ENCODE measurements at places on chromosomes 3 and 15. TPM values are rescaled to one million over a fixed set of nuclear protein-coding genes. Genes with fewer than 3 reads are reported as not detected.

- DNase-seq = no peak
Measured at GRCh38 chr3:3365716-3366115, 186.2 kb upstream of the CRBN start.

DNA sequence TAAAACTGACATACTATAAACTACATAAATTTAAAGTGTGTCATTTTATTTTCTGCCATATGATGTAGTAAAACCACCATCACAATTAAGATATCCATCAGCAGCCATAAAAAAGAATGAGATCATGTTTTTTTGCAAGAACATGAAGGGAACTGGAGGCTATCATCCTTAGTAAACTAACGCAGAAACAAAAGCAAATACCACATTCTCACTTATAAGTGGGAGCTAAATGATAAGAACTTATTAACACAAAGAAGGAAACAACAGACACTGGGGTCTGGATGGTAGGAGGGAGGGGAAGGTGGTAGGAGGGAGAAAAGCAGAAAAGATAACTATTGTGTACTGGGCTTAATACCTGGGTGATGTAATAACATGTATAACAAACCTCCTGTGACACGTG lies 24.6 kb downstream of the CCDC14 start:
- no peak for DNase-seq

DNA sequence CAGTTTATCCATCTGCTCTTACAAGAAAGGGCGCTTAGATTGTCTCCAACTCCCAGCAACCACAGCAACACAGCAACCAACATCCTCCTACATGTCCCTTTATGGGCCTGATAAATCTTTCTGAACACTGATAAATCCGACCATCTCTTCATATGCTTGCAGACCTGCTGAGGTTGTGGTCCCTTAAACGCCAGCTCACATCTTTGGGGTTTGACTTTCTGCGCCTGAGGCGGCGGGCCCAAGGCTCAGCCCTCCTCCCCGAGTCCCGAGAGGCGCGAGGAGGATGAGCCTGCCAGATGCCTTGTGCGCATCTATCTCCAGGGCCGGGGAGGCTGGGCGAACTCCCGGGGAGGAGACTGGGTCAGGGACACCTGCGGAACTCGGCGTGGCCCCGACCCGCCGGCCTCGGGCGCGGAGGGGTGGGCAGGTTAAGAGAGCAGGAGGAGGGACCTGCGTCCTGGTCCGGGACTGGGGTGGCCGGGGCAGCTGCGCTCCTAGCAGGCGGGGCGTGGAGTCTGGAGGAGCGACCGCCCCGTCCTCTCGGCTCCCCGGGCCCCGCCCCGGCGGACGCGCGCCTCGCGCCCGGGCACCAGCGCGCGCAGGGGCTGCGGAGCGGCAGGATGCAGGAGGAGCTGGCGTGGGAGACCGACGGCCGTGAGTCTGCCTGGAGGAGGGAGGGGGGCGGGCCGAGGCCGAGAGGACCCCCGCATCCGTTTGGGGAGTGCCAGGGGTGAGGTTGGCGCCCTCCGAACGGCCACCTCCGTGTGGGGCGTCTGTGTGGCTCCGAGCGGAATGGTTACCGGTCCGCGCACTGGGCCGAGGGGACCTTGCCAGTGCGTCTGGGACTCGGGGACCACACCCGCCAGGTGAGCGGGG lies at the start of gene ANKDD1A:
Gene ANKDD1A (plus strand): TSS at position 592 of the 876 bp plus-strand sequence. CDS start 29 bp downstream, at position 621.
- peak; percentile 28 for DNase-seq

DNA sequence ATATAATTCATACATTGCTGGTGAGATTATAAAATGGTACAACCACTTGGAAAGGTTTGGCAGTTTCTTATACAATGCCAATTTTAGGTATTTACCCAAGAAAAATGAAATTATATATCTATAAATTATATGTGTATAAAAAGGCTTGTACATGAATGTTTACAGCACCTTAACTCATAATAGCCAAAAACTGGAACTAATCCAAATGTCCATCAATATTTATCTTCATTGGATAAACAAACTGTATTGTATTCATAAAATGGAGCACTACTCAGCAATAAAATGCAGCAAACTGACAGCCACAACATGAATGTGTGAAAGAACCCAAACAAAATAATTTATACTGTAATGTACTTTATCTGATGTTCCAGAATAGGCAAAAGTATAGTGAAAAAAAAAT lies 33.6 kb upstream of the EIF5A2 start:
- DNase-seq = no peak

DNA sequence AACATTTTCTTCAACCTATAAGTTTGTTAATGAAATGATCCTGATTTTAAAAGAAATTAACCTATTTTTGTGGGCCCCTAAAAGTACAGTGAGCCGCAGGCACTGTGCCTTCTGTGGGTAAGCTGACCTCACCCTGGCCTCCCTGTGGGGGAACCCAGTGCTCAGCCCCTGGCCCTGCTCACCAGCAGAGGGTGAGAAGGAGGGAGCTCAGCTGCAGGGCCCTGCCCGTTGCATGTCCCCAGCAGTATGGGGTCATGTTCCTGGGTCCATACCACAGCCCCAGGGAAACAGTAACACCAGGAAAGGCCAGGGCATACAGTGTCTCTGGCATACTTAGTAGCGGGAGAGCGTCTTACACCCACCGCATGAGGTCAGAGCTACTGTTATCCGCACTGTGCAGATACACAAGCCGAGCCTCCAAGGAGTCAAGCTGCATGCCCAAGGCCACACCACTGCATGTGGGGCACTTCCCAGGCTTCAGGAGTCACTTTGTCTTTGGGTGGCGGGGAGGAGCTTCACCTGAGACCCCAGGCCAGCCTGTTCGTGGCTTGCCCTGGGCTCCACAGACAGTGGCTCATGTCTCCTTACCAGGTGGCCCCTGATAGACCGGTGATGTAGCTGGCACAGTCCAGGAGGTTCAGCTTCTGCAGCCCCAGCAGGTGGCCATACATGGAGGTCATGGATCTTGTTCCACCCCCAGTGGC lies 22.6 kb upstream of the EHD4 start:
- DNase-seq = no peak

METTL6 gene
- 30.6 TPM for total RNA-seq

GRCh38 chr3:177523067-177523675 lies 325.9 kb upstream of the TBL1XR1 start:
- no peak for DNase-seq

EFCAB12 gene
- not detected for total RNA-seq

DNA sequence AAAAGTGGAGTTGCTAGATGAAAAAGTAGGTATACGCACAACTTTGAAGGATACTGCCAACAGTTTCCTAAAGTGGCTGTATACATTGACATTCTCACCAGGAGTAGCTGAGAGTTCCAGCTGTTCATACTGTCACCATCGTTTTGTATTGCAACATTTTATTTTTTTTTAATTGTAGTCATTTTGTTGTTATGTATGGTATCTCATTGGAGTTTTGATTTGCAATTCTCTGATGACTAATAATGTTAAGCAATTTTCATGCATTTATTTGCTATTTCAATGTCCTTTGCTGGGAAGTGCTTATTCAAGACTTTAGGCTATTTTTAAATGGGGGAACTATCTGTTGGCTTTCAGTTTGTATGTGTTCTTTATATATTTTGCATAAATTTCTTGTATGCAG lies 185.1 kb upstream of the TGFBR2 start:
- DNase-seq = peak; percentile 80

RBMS3 gene
- 84.1 TPM for total RNA-seq

DNA sequence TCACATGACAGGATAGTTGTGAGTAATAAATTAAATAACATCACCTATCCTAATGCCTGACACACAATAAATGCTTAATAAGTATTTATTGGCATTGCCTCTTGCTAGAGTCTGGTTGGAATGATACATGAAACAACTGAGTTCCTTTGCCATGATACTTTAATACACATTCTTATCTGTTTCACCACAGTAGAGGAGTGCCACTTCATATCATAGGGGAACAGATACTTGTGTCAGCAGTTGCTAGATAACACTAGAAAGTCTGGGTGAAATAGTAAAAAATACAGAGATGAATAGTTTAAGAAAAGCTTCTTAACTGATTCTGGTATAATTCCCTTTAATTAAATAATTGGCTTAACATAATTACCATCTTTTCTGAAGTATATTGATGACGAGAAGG lies 380.0 kb upstream of the GOLIM4 start:
- DNase-seq = no peak

TNFSF10 gene
- 5.0 TPM for total RNA-seq

DNA sequence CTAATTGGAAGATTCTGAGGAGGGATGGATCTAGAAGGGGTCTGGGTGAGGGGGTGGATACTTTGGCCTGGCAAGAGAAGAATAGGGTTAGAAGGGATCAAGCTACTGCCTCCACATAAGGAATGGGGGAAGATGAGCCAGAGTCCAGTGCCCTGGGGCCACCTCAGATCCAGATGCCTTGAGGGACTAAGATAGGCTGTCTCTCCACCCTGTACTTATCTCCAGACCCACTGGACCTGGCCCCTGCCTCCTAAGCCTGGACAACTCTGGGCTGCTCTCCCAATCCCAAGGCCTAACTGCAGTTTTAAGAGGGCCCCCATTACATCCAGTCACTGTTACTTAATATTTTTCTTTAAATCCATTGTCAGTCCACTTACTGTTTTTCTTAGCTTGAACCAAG lies 2.0 kb downstream of the DVL3 start:
- no peak for DNase-seq

- no peak for DNase-seq
Measured at GRCh38 chr3:19173945-19174344, 25.6 kb downstream of the KCNH8 start.

DNA sequence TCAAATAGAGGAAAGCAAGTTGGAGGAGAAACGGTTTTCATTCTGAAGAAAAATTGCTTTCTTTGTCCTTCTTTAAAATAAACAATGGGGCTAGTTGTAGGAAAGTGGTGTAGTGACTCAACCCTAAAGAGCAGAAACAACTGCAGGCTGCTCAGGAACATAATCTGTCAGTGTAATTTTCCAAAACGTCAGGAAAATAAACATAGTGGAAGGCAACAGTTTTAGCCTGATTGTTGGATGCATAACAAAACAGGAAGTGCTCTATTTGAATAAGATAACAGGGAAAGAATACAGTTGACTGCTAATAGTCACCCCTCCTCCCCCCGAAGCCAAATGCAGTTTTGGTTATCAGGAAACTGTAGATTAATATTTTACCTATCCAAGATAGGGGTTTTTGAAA lies 167.6 kb downstream of the ECT2 start:
- peak; percentile 75 for DNase-seq
